ENCODE measurements at places on chromosomes 5 and 9.

DNA sequence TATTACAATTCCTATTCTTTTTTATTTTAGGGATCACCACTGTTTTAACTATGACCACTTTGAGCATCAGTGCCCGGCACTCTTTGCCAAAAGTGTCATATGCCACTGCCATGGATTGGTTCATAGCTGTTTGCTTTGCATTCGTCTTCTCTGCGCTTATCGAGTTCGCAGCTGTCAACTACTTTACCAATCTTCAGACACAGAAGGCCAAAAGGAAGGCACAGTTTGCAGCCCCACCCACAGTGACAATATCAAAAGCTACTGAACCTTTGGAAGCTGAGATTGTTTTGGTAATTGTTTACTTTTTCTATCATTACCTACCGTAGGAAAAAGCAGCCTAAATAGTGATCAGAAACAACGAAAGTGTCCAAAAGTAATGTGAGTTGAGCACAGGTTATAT, 6.4 kb downstream of the GABRA6 start:
- no peak for DNase-seq

DNA sequence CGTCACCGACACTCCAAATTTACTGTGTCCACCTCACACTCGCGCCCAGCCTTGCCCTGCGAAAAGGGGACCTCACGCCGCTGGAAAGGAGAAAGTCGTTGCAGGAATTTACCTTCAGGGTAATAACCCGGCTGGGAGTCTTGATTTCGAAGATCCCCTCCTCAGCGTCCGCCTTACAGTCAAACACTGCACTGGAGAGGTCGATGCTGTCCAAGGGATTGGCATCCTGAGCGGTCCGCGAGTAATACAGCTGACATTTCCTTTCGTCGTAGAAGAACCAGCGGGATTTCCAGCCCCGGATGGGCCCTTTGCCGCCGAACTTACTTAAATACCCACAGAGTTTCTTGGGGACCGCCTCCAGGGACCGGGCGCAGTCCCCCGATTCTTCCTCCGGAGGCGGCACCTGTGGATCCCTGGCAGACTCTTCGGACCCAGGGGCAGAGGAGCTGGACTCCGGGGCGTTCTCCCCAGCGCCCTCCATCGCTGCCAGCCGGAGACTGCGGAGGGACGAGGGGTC, 330 bp downstream of the TBC1D2 start:
- no peak for DNase-seq

GRCh38 chr5:43415935-43416802, 4.0 kb upstream of the CCL28 start:
- DNase-seq = no peak

GRCh38 chr9:135941288-135941995, 19.7 kb downstream of the UBAC1 start:
- DNase-seq = no peak

- DNase-seq = peak; percentile 78
Measured at GRCh38 chr9:119368681-119369581, at the start of gene BRINP1. Gene BRINP1, minus strand, starts transcription at chr9:119369435. Its CDS starts 56,080 bp downstream, at chr9:119313355.

DNA sequence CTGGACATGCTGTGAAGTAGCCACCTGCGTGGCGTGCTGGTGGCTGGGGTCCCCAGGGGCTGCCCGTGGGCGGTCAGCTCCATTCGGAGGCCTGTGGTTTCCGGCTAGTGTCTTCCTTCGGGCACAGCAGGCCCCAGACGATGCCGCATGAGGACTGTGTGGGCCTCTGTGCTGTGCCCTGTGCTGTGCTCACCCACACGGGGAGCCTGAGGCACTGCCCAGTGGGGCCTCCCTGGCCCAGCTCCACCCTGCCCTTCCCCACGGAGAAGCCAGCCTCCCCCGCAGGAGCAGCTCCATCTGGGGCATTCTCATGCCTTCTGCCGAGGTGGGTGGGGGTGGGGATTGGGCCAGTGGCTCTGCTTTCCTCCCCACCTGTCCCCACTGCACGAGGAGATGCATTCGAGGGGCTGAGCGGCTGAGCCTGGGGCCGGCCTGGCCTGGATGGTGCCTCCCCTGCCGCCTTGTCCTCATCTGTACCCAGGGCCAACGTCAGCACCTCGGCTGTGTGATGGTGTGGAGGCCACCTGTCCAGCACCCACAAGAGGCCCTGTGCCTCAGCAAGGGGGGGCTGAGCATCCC, 24.2 kb downstream of the RXRA start:
- DNase-seq = no peak

DNA sequence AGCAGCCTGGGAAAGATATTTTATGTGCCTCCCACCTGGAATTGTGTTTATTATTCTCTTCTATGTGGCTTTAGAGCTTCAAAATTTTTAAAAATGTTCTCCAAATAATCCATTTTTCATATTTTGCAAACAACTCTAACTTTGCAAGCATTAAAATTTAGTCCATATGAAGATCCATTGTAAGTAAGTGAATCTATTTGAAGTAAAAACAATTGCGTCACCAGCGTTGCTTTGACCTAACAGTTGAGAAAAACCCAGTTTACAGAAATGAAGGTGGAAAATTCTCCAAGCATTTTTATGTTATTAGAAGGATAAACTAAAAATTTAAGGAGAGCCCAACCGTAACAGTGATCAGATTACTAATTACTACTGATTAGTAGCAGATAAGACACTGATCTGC, 38.9 kb upstream of the TLX3 start:
- no peak for DNase-seq

DNA sequence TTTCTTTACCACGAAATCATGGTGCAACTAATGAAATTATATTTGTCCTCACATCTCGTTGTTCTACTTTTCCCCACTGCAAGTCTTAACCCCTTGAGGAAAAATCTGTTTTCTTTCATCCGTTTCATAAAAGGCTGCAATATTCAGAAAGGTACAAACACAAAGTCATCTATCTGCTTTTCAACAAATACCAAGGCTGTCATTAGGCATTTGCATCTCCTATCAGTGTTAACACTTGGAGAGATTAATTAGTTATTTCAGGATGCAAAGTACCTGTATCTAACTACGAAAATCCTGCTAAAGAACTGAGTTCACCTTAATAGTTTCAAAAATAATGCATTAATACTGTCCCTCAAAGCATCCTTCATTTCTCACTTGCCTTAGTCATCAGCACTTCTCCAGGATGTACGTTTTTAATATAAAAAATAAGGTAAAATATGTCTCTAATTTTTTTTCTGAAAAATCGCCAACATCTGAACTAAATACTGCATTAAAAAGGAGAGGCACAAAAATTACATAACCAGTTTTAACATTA, 1.8 kb downstream of the ARRDC3 start:
- DNase-seq = peak; percentile 81

DNA sequence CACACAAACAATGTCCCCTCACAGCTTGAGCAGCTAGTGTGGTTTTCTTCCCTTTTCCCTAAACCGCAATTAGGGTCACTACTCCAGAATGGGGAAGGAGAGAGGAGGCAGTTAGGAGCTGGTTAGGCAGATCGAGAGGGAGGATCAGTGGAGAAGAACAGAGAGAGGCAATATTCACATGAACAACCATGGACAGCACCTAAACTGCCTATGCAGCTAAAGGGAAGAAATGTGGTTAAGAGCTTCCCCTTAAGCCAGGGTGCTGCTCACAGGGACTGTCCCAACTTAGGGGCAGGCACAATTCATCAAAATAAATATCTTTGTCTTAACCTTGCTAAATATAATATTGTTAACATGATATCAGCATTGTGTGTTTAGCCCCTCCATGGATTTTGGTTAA, 359.3 kb upstream of the CDH18 start:
- DNase-seq = no peak

GRCh38 chr5:107542428-107542827, 128.3 kb downstream of the EFNA5 start:
- peak; percentile 43 for DNase-seq

DNA sequence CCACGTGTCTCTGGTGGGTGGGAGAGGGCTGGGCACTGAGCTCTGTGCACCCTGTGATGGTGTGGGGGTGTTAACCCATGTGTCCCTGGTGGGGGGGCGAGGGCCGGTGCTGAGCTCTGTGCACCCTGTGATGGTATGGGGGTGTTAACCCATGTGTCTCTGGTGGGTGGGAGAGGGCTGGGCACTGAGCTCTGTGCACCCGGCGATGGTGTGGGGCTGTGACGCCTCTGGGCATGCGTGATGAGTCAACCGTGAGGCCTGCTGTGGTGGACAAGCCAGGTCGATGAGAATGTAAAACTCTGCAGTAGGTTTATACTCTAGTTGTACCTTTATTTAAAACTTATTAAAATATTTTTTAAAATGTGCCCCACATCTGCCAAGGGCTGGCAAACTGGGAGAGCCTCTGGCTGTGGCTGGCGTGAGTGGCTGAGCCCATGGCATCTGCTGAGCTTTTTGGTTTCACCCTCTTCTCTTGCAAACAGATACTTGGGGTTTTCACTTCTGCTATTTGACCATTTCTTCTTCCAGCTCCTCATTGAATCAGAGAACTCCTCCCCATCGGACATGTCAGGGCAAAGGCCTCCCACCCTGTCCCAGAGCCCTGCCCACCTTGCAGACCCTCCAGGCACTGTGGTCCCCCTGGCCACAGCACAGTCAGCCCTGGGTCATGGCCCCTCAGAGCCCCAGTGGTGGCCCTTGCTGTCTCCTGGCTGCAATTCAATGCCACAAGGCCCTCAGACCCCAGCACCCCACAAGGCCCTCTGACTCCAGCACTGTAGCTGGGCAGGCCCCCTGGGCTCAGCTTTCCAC, 18.5 kb upstream of the EXOC3 start:
- DNase-seq = no peak

GRCh38 chr5:29382780-29383179, 1810.7 kb upstream of the CDH6 start:
- DNase-seq = no peak

GRCh38 chr9:28050941-28051340, 477.7 kb upstream of the C9orf72 start:
- DNase-seq = no peak

GRCh38 chr5:33832404-33833236, 59.2 kb downstream of the ADAMTS12 start:
- no peak for DNase-seq

GRCh38 chr9:5447337-5447736, 3.0 kb upstream of the CD274 start:
- no peak for DNase-seq

All from NCI-H2029 treated with DMSO at 0.1 percent for 48 hours (cell line).